ENCODE measurements at places on chromosomes 3 and 15. TPM values are rescaled to one million over a fixed set of nuclear protein-coding genes. Genes with fewer than 3 reads are reported as not detected.

DNA sequence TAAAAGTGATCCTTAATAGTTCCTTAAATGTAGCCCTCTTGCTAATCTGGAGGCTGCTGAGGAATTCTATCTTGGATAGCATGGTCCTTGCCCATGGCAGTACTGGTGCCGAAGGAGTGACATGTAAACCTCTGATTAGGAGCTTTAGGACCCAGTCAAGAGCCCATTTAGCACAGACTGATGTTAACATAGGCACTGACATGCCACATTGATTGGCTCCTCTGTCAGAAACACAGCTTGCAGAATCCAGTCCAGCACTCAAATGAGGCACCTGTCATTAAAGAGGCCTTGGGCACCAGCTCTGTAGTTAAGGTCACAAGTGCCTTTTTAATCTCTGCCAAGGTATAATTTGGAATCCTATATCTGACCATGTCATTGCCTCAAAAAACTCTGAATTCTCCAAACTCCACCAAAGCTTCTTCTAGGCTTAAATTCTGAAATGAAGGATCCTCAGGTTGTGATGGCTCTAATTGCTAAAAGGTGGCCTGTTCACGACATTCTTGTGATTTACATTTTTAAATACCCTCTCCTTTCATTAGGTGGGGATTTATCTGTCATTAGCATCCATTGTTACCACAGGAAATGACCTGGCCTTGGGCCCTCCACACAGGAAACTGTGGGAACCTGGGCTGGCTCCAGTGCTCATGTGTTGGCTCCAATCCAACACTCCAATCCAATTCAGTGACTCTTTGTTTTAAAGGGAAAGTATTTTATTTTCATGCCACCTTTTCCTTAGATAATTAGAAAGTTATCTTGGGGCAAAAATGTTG is 57.3 kb upstream of the RNF7 start:
- no peak for DNase-seq

GRCh38 chr15:48703544-48703943 is 58.0 kb upstream of the FBN1 start:
- DNase-seq, result no peak

GRCh38 chr3:31164381-31164780 is 269.9 kb upstream of the GADL1 start:
- no peak for DNase-seq

CAPN3 gene
- total RNA-seq, result 12.9 TPM

DNA sequence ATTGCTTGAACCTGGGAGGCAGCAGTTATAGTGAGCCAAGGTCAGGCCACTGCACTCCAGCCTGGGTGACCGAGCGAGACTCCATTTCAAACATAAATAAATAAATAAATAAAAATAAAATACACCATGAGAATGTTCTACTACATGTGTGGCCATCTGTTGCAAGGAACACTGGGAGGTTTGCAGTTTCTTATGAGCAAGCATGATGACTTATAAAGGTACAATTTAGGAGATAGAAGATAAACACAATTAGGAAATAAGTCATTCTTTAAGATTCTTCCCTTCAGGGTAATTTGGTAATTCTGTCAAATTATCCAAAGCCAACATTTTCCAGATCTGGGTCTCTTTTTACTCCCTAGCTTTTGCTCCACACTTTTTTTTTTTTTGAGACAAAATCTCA is 13.4 kb downstream of the HTR3C start:
- DNase-seq, result no peak

LRRC31 gene
- 0.76 TPM for total RNA-seq

DNA sequence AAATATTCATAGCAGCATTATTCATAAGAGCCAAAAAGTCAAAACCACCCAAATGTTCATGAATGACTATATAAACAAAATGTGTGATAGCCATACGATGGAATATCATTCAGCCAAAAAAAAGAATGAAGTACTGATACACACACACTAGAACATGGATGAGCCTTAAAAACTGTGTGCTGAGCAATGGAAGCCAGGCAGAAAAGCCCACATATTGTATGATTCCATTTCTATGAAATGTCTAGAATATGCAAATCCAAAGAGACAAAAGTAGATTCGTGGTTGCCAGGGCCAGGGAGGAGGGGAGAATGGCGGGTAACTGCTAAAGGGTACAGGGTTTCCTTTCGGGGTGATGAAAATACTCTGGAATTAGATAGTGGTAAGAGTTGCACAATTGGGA is 37.2 kb upstream of the LINGO1 start:
- DNase-seq, result no peak

GRCh38 chr3:133474817-133475216 is 75.0 kb downstream of the BFSP2 start:
- DNase-seq, result no peak

DNA sequence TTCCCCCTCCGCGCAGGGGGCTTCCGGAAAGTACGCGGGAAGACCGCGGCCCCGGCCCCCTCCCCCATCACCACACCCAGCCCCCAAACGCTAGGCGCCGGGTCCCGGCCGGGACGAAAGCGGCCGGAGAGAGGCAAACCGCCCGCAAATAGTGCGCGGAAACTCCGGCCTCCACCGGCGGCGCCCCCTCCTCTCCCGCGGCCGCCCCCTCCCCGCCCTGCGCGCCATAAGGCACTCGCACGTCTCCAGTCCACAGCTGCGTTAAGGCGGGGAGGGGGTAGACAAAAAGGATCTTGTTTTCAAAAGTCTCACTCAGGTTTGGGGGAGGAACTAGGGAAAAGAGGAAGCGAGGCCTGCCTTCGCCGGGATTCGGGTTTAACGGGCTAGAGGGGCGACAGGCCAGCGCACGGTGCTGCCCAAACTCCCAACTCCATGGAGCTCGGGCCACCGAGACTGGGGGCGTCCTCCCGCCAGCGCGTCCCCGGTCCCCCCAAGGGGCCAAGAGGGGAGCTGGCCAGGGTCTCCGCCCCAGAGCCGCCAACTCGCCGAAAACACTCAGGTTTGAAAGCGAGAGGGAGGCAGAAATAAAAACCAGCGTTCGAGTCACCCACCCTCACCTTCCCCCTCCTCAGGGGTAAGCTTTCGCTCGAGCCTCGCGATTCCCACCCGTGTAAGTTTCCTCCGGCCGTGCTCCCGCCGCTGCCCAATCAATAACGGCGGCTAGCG is 1.8 kb downstream of the ANP32A start:
- DNase-seq, result no peak

DNA sequence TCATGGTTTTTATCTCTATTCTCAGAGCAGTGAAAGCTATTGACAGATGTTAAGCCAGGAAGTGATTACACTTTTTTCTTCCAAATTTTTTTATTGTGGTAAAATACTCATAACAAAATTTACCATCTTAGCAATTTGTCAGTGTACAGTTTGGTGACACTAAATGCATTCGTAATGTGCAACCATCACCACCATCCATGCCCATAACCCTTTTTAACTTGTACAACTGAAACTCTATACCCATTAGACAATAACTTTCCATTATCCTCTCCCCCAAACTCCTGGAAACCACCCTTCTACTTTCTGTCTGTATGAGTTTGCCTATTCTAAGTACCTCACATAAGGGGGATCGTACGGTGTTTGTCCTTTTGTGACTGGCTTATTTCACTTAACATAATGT is 15.1 kb upstream of the POMGNT2 start:
- DNase-seq, result no peak

DNA sequence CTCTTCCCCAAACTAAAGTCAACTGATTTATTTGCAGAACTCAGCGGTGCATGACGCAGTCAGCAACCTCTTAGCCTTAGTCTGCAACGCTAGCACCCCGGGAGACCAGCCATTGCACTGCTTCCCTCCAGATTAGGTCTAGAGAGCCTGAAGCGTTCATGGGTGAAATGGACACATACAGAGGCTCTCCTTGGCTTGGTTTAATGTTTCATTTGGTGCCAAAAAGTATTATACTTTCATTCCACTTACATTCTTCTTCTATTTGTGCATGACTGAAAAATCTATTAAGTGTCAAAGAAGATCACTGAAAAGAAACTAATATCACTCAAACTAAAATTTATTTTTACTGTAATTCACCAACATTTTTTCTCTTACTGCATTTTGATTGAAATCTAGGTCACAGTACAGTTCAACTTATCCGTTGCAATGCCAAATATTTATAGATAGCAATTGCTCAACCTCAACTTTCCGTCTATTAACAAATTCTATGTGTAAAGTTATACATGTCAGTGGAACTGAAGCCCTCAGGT is 116.2 kb downstream of the ROBO1 start:
- peak; percentile 84 for DNase-seq

GOLGA8T gene
- total RNA-seq, result not detected

LYZL4 gene
- not detected for total RNA-seq

CPEB1 gene
- total RNA-seq, result 1.4 TPM

ARHGEF26 gene
- total RNA-seq, result 4.8 TPM

MASP1 gene
- total RNA-seq, result 4.8 TPM

DNA sequence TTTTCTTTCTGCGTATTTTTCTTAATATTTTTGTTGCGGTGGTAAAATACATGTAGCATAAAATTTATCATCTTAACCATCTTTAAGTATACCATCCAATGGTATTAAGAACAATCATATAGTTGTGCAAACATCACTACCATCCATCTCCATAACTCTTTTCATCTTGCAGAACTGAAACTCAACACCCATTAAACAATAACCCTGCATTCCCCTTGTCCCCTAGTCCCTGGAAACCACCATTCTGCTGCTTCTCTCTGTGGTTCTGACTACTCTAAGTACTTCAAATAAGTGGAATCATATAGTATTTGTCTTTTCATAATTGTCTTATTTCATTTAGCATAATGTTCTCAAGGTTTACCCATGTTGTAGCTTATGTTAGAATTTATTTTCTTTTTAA is 67.3 kb upstream of the EOMES start:
- DNase-seq, result no peak

DNA sequence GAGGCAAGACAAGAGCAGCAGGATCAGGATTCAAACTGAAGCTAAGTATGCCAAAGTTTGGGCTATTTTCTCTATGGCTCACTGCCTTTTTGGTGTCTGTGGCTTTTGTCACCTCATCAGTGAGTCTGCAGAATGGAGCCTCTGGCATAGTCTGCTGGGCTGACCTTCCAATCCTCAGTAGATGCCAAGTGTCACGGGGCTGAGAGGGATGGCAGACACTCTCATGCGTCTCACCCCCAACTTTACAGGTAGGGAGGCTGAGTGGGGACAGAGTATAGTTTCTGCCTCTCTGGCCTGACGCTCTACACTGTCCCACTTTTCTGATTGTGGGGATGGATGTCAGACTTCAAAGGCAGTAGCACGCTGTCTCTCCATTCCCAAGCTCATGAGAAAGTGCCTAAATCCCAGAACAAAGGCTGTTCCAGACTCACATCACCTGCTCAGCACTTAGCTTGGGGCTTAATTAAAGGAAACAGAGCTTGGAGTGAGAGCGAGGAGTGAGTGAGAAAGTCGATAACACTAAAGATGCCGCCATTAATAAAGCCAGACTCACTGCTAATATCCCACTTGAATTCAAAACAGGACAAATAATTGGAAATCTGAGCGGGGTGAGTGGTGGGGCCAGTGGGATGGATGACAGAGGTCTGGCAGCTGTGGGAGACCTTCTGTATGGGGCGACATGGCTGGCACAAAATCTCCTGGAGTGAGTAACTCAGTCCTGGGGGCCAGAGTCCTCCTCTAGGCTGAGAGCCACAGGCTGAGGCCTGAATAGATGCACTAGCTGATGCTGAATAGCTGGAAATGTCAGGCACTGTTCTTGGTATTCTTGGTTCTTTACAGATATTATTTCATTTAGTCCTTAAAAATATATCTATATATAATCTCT is 78.4 kb upstream of the MRPS22 start:
- DNase-seq, result no peak

DNA sequence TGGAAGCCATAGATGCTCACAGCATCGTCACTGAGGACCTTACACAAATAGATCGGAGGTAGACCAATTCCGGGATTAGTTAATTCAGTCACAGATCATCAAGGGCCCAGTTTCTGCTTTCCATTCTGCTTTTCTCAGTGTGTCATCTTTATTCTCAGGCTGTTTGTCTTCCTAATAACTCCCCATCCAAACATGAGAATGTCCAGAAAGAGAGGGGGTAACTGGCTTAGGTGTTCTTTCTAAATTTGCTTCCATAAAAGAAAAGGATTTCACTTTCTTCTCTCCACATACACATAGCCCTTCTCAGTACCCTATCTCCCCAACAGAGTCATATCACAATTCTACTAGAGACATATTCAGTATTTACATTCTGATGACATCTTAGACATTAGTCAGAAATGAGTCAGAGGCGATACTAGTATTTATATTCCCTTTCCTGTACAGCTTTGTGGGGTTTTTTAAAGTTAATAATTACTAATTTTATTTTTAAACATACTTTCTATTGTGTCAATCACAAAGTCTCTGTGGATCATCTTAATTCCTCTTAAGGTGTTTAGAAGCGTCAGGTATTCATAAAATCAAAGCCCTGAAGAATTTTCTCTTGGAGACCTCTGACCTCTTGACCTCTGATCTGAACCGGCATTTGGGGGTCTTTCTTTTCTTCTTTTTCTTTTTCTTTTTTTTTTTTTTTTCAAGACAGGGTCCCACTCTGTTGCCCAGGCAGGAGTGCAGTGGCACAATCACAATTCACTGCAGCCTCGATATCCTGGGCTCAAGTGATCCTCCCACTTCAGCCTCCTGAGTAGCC is 24.3 kb upstream of the IL12A start:
- DNase-seq, result no peak

Measured in kidney (tissue), 22 donors.